Stromal cell of bone marrow (primary cell): ENCODE measurements at places on chromosomes 1 and 21.
A peak's percentile ranks its signal among the peaks of the same experiment; 100 is the strongest.

DNA sequence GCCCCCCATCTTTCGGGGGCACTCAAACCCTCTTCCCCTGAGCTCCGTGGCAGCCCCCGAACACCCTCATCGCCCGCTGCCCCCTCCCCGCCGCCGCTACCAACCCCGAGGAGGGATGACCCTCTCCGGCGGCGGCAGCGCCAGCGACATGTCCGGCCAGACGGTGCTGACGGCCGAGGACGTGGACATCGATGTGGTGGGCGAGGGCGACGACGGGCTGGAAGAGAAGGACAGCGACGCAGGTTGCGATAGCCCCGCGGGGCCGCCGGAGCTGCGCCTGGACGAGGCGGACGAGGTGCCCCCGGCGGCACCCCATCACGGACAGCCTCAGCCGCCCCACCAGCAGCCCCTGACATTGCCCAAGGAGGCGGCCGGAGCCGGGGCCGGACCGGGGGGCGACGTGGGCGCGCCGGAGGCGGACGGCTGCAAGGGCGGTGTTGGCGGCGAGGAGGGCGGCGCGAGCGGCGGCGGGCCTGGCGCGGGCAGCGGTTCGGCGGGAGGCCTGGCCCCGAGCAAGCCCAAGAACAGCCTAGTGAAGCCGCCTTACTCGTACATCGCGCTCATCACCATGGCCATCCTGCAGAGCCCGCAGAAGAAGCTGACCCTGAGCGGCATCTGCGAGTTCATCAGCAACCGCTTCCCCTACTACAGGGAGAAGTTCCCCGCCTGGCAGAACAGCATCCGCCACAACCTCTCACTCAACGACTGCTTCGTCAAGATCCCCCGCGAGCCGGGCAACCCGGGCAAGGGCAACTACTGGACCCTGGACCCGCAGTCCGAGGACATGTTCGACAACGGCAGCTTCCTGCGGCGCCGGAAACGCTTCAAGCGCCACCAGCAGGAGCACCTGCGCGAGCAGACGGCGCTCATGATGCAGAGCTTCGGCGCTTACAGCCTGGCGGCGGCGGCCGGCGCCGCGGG is 837 bp downstream of the FOXD3 start:
- no peak for DNase-seq

DNA sequence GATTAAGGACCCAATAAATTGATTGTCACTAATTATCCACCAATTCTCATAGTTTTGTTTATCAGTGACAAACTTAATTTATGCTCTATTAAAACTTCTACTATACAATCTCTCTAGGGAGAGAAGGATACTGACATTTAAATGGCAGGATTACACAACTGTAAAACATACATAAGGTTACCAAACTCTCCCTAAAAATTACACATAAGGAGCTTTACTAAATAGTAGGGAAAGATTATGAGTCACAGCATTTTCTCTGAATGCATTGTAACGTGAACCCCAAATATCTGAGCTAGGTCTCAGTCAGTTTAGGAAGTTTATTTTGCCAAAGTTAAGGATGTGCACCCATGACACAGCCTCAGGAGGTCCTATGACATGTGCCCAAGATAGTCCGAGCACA is 2140.6 kb downstream of the NCAM2 start:
- no peak for DNase-seq

DNA sequence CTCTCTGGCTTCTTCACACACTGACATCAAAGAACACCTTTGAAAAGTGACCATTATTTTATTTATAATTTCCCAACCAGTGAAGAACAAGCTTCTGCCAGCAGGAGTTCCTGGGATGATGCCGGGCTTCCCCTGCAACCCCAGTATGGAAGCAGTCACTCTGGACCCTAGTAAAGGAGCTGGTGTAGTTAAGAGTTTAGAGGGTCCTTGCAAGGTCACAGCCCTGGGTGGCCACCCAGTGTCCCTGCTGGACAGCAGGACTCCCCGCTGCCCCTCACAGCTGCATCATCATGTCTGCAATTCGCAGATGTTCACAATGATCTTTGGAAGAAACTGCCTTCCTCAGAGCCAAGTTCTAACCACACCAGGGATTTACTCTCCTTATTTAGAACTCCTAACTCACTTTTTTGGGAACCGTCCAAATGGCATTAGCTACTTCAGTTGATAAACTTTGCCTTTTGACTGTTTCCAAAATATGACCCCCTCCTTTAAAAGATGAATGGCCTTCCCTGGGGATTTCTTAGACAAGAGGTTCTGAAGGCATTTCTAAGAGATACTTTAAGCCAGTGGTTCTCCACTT is 90.6 kb downstream of the HIVEP3 start:
- peak; percentile 28 for DNase-seq

- peak; percentile 30 for DNase-seq
These were observed 321.0 kb downstream of the PTBP2 start for GRCh38 chr1:97042551-97042950.

DNA sequence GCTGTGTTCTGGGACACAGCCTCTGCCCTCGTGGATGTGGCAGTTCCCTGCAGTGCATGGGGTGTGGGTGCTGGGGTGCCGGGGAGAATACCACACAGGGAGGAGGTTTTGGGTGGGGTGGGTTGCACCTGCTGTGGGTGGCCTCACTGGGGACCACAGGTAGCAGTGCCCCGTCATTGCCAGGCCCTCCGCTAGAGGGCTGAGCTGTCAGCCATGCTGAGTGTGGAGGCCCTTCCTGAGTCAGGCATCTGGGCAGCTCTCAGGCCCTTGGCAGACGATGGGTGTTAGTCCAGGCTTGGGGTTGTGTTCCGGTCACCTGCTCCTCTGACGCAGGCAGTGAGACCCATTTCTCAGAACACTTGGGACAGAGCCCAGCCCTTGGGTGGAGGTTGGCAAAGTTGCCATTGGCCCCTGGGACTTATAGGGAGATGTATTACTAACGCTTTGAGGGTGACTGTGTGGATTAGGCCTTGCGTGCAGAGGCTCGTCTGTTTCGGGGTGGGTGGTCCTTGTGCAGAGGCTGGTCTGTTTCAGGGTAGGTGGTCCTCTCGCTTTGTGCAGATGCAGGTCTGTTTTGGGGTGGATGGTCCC is 23.9 kb downstream of the PCNT start:
- DNase-seq = peak; percentile 9

- DNase-seq = no peak
These were observed 106.2 kb downstream of the CACHD1 start for GRCh38 chr1:64575881-64576676.

- DNase-seq = no peak
These were observed 134.1 kb downstream of the CYYR1 start for GRCh38 chr21:26438976-26439375.

- no peak for DNase-seq
These were observed 49.9 kb downstream of the WNT9A start for GRCh38 chr1:227897704-227898438.

- no peak for DNase-seq
These were observed at the start of gene LHX4 for GRCh38 chr1:180229483-180230415. LHX4 (plus strand) TSS chr1:180230264; CDS start chr1:180230530, 266 bp downstream.

- DNase-seq = no peak
These were observed at the start of gene SCMH1 for GRCh38 chr1:41241749-41242341. SCMH1 (minus strand) TSS chr1:41242306; CDS start chr1:41186133, 56,173 bp downstream.
